ENCODE measurements at places on chromosomes 16 and 17. TPM values are rescaled to one million over a fixed set of nuclear protein-coding genes. Genes with fewer than 3 reads are reported as not detected.

DNA sequence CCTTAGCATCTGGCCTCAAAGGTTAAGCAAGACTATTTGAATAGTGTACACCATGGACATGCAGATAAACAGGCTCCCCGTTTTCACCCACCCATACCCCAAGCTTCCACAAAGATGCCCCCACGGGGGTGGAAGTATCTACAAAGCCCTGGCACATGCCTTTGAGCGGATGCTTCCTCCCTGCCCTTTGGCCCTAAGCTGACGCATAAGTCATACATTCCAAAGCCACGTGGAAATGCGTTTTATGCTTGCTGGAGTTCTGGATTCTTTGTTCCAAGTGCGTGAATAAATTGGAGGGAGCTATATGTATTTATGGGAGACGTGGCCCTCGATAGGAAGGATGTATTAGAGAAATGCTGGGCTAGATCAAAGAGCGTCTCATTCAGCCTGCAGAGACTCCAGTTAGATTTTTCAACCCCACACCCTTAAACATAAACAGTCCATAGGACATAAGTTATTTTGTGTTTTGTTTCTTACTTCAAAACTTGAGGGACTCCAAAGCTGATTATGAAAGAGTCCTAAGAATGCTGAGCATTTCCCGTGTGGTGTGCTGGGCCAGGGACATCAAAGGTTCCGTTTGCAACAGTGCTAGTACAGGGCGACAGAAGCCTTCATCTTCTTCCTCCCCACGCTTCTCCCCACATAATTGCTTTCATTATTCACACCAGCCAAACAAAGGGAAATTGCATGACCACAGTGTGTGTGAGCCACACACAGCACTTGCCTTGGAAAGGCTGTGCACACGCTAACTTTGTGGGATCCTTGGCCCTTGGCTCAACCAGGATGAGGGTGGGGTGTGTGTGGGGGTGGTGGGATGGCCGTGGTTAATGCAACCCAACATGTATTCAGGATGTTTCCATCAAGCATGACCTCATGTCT, 73.6 kb downstream of the WIPI1 start:
- DNase-seq, result peak; percentile 62

GRCh38 chr17:64329588-64329987, 61.1 kb downstream of the PECAM1 start:
- no peak for DNase-seq

- DNase-seq, result peak; percentile 85
Measured at GRCh38 chr16:66605177-66605978, 874 bp downstream of the CMTM3 start.

DNA sequence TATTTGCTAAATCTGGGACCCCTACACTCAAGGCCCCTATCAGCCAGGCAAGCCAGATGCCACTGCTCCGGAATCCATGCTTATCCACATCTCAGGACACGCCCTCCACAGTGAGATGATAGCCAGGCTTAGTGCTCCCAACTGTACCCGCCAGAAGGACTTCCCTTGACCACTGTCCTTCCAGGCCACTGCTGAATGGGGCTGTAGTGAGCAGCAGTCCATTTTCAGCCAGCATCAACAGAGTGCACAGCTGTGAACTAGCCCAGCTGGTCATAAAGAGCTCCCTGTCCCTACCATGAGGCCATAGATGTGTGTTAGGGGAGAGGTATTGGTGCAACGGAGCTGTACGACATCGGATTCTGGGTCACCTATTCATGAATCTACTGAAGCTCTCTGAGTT, 13.0 kb upstream of the MED9 start:
- no peak for DNase-seq

DNA sequence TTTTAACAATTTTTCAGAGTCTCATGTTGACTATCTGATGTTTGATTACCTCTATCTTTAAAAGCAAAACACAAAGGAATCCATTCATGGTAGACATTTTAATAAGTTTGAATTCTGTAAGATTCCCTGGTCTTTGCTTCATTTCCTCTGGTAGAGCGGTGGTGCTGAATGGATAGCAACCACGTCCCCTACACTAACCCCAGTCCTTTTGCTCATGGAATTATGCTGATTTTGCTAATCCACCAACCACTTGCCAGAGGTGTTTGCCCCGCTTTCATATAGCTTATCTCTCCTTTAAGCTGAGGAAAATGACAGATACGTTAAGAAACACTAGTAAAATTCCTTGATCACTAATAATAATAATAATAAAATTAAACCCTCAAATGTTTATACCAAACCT, 9.5 kb downstream of the KCNJ16 start:
- DNase-seq, result no peak

Gene SLC38A8
- total RNA-seq, result not detected

- no peak for DNase-seq
Measured at GRCh38 chr16:13313351-13313750, 412.0 kb downstream of the SHISA9 start.

Gene SMTNL2
- total RNA-seq, result 0.64 TPM

Gene HEATR9
- not detected for total RNA-seq

GRCh38 chr17:12756786-12757185, 32.5 kb upstream of the ARHGAP44 start:
- no peak for DNase-seq

- DNase-seq, result peak; percentile 65
Measured at GRCh38 chr16:30087181-30087898, 4.4 kb downstream of the TBX6 start.

- DNase-seq, result peak; percentile 52
Measured at GRCh38 chr16:50836121-50836621, 94.3 kb downstream of the CYLD start.

DNA sequence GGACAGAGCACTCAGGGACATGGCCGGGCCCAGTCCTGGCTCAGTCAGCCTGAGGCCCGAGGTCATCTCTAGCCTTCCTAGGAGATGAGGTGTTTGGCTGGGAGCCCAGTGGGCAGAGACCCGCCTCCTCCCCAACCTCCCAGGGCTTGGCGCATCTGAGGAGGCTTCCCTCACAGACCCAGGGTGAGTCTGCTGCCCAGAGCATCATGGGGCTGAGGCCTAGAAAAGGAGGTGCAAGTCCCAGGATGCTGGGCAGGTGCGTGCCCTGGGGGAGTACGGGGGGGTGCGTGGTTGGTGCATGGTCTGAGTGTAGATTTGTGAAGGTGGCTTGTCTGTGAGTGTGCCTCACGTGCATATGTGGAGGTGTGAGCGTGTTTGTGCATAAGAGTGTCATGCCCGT, 4.7 kb downstream of the PDE6G start:
- no peak for DNase-seq
